Stimulated activated CD4-positive, alpha-beta T cell treated with anti-CD3 and anti-CD28 coated beads, TNF-alpha, amount 100 ng/mL, for 1 hour (primary cell): ENCODE measurements at places on chromosomes 5 and 9.

GRCh38 chr5:74382987-74383593 is 257.4 kb downstream of the ENC1 start:
- DNase-seq: no peak

DNA sequence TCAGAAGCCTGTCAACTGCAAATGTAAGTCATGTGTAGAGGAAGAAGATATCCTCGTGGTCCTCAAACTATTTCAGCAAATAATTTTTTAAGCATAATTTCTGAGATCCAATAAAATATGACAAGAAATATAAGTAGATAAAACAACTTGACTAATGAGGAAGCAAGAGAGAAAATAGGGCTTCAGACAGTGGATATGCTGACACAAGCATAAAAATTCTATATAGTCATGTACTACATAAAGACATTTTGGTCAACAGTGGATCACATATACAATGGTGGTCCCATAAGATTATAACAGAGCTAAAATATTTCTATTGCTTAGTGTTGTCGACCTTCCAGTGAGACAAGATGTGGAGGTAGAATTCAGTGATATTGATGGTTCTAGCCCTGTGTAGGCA is 42.2 kb upstream of the IZUMO3 start:
- DNase-seq: no peak

DNA sequence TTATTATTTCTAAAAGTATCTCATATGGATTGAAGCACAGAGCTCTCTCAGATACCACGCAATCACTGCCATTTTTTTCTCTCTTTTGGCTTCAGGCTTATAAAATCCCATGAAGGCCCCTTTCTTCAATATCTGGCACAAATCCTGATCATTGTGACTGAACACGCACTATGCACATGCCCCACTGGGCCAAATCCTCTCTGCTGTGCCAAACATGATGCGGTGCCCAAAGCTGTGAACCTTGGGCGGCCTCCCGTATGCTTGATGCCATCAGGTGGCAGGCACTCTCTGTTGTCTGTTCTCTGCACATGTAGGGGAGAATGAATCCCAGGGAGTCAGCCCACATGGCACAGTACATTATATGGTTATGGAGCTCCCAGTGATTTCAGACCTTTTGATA is 375.0 kb upstream of the RGMB start:
- DNase-seq: no peak

- no peak for DNase-seq
Observed at GRCh38 chr9:132773764-132774339, 103.6 kb downstream of the GTF3C4 start.

- no peak for DNase-seq
Observed at GRCh38 chr5:140273401-140273877, 29.5 kb downstream of the PFDN1 start.

- DNase-seq: no peak
Observed at GRCh38 chr9:2479056-2479565, 142.5 kb upstream of the VLDLR start.

GRCh38 chr9:37961351-37961750 is 57.4 kb upstream of the SLC25A51 start:
- DNase-seq: no peak

DNA sequence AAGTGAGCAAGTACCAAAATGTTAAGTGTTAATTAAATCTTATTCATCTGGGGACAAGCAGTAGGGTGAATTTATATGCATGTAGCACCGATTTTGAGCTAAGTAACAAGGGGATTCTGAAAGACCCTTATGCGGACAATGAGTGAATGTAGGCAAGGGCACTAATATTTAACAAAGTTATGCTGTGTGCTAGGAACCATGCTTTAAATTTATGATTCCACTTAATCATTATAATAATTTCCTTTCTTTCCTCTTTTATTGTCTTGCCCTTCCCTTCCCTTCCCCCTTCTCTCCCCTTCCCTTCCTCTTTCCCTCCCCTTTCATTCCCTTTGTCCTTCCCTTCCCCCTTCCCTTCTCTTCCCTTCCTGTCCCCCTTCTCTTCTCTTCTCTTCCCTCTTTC is 25.7 kb upstream of the TNC start:
- DNase-seq: no peak

DNA sequence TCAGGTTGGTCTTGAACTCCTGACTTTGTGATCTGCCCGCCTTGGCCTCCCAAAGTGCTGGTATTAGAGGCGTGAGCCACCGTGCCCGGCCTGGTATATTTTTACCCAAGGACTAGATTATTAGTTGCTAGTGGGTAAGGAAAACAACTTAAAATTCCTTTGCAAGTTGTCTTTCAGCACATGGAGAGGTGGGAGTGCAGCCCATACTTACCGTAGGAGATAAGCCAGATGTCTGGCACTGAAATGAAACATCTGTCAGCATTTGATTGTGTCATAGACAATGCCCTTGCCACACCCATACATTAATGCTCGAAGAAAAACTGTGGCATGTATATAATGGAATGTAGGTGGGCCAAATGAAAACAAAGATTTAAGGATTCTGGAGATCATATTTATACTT is 36.6 kb upstream of the ANKH start:
- no peak for DNase-seq

DNA sequence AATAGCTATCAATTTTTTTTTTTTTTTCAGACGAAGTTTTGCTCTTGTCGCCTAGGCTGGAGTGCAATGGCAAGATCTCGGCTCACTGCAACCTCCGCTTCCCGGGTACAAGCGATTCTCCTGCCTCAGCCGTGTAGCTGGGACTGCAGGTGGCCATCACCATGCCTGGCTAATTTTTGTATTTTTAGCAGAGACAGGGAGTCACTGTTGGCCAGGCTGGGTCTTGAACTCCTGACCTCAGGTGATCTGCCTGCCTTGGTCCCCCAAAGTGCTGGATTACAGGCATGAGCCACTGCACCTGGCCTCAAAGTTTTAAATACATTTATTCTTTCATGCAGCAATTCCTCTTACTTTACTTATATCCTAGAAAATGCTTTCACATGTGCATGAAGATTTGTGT is 17.6 kb downstream of the TRIM14 start:
- DNase-seq: no peak

DNA sequence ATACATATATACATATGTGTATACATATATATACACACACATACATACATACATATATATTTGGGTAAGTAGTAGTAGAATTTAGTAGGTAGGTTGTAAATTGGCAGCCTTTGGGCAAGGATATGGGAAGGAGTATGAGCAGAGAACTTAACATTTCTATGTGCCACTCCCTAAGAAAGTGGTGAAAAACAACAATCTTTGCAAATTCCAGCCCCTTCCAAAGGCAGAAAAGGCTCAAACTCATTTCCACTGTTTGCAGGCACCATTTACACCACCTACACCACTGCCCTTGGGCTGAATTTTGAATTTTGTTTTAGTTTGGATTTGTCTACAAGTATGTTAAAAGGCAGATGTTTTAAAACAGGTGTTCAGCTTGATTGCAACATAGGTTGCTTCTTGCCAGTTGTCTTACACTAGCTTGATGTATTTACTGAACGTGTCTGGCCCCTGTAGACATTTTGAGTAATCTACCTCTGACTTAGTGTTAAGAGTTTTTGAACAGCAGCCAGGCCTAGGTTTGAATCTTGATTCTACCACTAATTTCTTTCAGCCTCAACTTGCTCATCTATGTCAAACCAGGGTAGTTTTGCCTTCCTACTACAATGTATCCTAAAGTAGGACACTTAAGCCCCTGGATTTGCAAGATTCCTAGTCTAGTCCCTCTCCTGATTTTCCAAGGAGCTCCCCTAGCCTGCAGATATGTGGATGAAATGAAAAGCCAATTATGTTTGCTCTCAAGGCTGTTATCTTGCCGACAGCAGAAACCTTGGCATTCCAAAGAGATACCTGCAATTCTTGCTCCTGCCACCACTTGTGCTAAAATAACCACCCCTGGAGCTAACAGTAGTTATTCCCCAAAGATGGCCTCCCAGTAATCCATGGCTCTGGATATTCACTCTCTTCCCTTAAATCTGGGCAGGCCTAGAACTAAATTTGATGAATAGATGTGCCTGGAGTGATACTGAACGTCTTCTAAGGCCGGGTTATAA is 156.2 kb upstream of the SLC44A1 start:
- no peak for DNase-seq

GRCh38 chr5:133244242-133244641 is 192.4 kb downstream of the HSPA4 start:
- no peak for DNase-seq

DNA sequence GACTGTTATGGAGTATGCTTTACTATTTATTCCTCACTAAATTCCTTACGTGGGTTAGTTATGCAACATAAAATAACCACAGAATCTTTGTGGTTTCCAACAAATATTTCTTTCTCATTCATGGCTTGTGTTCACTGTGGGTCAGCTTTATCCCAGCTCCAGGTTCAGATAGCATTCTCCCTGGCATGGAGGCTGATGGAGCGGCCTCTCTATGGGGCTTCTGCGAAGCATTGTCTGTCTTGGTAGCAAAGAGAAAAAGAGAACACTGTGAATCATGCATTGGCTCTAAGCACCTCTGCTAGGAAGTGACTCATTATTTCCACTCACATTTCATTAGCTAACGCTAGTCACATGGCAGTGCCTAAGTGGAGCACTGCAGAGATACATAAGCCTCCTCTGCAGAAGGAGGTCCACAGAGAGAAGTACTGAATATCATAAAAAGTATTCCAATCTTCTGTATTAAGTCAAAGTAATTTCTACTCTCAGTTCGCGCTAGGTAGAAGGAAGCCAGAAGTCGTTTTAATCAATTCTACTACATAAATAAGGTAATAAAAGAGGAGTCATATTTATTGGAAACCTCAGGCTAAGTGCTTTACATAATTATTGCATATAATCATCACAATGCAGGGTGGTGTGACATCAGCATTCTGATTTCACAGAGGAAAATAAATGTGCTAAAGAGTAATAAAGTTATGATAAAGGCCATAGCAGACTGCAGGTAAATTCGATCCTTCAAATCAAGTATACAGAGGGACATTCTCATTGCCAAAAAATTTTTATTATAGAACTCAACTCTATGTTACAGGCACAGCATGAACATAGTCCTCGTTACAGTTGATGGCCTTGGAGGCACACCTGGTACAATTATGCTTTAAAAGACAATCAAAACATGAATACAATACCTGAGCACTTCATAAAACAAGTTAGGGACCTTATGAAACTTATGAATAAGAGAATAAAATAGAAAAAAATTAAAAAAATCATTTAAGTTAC is 531.1 kb downstream of the CETN3 start:
- no peak for DNase-seq

- no peak for DNase-seq
Observed at GRCh38 chr9:127053057-127053821, 69.2 kb downstream of the ANGPTL2 start.

DNA sequence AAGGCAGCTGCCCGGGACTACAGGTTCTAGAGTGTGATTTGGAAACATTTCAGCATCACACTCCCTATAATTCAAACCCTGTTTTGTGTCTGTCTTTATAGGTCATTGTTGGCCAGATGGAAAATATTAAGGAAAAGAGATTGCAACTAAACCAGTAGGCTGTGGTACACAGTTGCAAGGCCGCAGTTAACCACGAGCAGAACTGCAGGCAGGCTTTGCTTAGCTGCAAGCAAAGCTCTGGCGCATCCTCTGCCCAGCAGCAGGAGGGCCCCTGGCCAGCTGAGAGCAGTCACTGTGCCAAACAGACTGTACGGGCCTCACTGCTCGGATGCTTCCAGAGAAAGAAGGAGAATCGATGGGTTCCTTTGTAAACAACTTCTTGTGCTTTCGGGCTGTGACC is 204.5 kb downstream of the DENND1A start:
- no peak for DNase-seq

DNA sequence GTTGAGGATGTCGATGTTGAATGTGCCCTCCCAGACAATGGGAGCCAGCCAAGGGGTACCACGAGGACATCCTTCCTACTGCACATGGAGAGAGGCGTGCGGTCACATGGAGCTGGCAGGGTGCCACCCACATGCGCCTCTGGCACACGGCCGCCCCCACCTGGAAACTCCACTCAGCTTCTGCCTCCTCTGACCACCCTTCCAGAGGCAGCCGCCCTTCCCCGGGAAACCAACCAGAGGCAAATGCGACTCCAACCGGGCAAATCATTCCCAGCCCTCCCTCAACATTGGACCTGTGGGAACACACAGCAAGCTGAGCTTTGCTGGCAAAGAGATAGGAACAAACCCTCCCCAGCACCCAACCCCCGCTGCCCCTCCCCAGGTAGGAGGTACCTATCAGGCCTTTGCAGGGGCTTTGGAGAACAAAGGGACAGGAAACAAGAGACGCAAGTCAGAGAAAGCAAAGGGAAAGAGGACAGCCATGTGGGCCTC is 17.5 kb downstream of the ABO start:
- no peak for DNase-seq

GRCh38 chr5:68172314-68172713 is 43.2 kb upstream of the PIK3R1 start:
- no peak for DNase-seq

DNA sequence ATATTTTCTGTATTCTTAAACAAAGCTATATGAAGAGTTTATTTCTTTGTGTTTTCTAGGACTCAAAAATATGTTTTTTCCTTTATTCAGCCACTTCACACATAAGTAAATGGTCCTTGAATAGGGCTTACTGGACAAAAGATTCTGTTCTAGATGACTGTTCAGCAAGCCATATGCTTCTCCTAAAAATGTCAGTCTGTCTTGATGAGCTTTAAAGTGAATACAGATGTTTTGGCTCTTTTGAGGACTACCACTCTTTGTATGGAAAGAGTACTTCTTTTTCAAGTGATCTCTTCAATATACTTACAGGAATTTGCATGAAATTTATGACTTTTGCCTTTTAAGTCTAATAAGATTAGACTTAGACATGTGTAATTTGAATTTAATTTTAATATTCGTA is 8.4 kb downstream of the NDUFS4 start:
- no peak for DNase-seq

GRCh38 chr9:16217943-16218701 is 652.3 kb downstream of the BNC2 start:
- no peak for DNase-seq

- no peak for DNase-seq
Observed at GRCh38 chr5:32251871-32252458, 60.8 kb downstream of the MTMR12 start.

DNA sequence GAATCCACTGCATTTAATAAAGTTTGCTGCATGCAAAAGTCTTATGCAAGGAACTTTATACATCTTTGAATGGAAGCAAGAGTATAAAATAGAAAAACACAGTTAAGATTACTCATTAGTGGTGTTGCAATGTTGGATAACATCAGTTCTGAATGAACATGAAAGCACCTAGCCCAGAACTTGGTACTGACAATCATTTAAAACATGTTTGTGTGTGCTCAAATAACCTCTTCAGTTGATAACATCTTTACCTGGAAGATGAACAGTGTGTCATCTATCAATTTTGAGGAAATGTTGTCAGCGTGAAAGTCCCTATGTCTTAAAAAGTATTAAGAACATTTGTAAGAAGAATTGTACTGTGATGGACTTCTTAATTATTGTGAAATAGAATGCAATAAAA is 370.4 kb upstream of the GRAMD2B start:
- no peak for DNase-seq

GRCh38 chr5:96790961-96791504 is 16.7 kb downstream of the ERAP1 start:
- DNase-seq: no peak

- no peak for DNase-seq
Observed at GRCh38 chr9:75109210-75109839, 21.0 kb downstream of the OSTF1 start.

- DNase-seq: no peak
Observed at GRCh38 chr5:90338712-90339372, 70.7 kb downstream of the CETN3 start.

GRCh38 chr5:32193591-32193990 is 19.5 kb upstream of the GOLPH3 start:
- no peak for DNase-seq

GRCh38 chr9:104027295-104027694 is 66.8 kb upstream of the SMC2 start:
- no peak for DNase-seq
